Endothelial cell of umbilical vein (primary cell): ENCODE measurements at places on chromosomes 11 and 22.

DNA sequence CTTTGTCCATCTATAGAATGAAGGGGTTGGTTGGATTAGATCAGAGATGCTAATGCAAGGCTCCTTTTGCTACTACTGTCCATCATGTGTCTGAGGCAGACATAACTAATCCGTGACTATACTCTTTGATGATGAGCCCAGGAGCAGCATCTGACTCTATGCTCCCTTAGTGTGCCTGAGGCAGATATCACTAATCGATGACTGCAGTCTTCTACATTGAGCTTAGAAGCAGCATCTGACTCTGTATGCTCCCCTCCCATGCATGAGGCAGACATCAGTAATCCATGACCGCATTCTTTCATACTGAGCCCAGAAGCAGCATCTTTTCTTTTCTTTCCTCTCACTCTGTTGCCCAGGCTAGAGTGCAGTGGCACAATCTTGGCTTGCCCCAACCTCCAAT lies 4.2 kb downstream of the TCN2 start:
- no peak for DNase-seq

DNA sequence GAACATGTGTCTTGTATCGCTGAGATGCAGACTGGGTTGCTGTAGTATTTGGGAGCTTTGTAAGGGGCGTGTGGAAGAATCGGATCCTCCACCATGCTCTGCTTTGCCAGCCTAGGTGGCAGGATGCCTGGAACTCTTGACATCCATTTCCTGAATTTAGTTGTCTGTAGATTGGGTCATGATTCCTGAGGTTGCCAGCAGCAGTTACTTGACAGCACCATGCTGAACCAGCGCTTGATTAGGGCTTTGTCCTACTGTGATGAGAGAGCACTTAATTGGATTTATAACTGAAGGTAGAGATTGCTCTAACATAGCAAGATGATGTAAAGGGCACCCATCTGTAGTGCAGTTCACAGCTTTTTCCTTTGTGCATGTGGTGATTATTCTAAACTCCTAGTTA lies 75.6 kb upstream of the HORMAD2 start:
- peak; percentile 18 for DNase-seq

DNA sequence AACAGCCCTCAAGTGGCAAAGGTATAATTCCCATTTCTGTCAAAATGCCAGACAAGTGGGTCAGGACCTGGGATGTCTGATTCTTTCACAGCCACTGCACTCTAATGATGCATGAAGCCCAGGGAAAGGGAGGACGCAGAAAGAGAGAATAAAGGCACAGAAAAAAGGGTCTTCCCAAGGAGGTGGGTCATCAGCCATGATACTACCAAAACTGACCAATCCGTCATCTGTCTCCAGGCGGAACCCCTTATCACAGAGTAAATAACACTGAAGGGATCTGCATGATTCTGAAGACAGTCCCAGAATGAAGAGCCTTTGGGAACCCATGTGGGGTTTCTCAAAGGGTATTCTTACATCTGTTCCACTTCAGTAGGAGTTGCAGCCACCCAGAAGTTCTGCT lies 73.8 kb upstream of the OPCML start:
- DNase-seq = no peak

GRCh38 chr22:50218153-50218995 lies 17.6 kb downstream of the SELENOO start:
- no peak for DNase-seq

GRCh38 chr11:86801364-86801763 lies 1.0 kb downstream of the PRSS23 start:
- DNase-seq = peak; percentile 49

DNA sequence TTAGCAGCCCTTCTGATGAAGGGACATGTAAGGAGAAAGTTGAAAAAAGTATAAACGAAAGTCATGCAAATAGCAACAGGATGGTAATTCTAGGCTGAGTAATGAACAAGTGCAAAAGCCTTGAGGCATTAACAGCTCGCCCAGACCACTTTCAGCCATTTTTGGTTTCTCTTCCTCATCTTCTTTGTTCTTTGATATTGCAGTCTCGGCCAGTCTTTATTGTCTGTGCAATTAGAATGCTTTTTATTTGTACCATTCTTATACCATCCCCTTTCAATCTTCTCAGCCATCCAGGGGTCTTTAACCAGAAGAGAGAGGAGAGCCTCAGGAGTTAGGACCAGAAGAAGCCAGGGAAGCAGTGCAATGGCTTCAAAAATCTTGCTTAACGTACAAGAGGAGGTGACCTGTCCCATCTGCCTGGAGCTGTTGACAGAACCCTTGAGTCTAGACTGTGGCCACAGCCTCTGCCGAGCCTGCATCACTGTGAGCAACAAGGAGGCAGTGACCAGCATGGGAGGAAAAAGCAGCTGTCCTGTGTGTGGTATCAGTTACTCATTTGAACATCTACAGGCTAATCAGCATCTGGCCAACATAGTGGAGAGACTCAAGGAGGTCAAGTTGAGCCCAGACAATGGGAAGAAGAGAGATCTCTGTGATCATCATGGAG lies 7.3 kb downstream of the TRIM34 start:
- DNase-seq = no peak

DNA sequence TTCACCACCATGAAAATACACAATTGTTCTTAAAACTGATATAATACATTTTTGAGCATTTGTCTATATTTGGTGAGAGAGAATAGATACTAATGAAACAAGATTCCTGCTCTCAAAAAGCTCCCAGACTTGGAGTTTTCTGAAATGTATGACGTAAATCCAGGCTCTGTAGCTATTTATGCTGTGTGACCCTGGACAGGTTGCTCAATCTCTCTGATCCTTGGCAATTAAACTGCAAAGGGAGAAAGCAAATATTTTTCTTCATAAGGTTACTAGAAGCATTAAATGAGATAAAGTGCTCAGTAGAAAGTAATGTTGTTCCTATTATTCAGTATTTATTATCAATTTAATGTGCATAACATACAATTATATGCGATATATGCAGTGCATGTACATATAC lies 42.5 kb downstream of the SVIP start:
- DNase-seq = no peak

GRCh38 chr11:18455686-18456372 lies at the start of gene LDHAL6A:
LDHAL6A (plus strand) TSS chr11:18455856; CDS start chr11:18456681, 825 bp downstream.
- no peak for DNase-seq

GRCh38 chr11:64132191-64132771 lies 33.6 kb downstream of the MACROD1 start:
- DNase-seq = no peak

DNA sequence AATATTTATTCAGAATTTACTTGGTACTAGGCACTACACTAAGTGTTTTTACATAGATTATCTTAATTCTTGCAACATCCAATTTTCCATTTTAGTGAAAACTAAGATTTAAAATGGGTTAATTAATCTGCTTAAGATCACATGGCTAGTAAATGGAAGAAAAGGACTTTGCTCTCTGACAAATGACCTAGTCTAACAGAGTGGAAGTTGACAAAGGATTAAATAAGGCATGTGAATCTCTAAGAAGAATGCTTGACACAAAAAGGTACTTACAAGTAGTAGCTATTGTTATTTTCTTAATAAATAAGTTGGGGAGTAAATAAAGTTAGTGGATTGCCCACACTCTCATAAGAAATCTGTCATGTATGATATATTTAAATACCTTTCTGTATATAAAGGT lies 584.8 kb downstream of the DLG2 start:
- no peak for DNase-seq

- no peak for DNase-seq
These were observed 29.6 kb upstream of the OR5P2 start for GRCh38 chr11:7826324-7826723.

DNA sequence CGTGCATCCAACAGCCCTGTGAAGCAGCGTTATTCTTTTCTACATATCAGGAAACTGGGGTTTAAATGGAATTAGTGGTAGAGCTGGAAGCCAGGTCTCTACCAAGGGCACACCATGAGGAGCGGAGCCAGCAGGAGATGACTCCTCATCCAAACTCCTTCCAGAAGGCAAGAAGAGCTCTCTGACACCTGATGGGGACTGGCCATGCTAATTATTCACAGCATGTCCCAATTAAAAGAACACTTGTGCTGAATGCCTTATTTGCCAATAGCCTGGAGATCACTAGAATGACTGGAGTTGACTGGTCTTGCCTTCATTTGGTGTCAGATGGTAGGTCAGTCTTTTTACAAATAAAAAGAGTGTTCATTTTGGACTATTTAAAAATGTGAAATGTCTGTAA lies 32.9 kb upstream of the SLN start:
- no peak for DNase-seq

DNA sequence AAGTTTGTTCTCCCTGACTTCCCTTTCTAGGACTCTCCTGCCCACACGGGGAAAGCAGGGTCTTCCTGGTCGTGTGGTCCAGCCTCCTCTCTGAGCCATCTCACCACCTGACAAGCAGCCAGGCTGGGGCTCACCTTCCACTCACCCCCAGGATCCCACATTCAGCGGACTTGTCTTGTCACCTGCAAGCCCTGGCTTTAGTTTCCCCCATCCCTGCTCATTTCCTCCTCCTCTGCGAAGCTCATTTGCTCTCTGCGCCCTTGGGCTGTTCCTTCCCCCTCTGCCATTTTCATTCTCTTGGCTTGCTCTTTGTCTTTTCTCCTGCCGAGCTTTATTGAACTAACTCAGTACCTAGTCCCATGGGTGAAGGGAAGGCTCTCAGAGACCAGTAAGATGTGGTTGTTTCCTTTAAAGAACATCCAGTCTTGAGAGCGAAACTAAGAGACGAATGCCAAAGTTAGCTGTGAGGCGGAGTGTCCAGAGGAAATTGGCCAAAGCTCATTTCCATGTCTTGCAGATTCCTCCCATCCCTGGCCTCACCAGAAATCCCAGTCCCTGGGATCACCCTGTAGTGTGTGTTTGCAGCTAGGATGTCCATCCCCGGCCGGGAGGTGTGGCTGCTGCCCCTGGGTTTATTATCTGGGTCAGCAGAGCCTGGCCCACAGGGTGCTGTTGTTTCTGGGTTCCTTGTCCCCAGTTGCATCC lies 2.0 kb downstream of the ST14 start:
- no peak for DNase-seq

GRCh38 chr11:129273944-129274711 lies 82.0 kb upstream of the ARHGAP32 start:
- DNase-seq = no peak

- peak; percentile 11 for DNase-seq
These were observed 58.4 kb upstream of the GAB2 start for GRCh38 chr11:78476066-78476465.

GRCh38 chr11:1563697-1564534 lies 8.2 kb downstream of the DUSP8 start:
- DNase-seq = no peak

DNA sequence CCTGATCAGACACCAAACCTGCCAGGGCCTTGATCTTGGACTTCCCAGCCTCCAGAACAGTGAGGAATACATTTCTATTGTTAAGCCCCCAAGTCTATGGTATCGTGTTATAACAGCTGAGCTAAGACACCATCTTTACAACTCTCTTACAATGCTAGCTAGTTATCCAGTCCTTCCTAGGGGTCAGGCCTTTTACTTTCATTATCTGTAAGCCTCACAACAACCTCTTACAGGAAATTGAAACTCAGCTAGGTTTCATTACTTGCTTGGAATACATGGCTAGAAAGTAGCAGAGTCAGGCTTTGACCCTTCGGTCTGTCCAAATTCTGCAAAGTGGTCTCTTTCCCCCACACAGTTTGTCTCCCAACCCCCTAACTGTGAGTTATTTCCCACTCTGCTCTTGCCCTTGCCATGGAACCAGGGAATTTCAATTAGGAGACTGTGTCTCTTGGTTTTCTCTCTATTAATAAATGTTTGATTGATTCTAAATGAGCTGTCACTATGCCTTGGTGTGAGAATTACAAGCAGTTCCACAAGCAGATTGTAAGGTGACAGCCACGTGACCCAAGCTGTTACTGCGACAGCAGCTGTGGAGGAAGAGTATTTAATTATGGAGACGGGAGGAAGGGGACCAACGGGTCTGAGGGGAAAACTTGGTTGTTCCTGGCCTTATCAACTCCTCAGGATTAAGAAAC lies 38.4 kb upstream of the CLMP start:
- DNase-seq = no peak

GRCh38 chr22:42962295-42963230 lies 52.4 kb downstream of the PACSIN2 start:
- DNase-seq = no peak

DNA sequence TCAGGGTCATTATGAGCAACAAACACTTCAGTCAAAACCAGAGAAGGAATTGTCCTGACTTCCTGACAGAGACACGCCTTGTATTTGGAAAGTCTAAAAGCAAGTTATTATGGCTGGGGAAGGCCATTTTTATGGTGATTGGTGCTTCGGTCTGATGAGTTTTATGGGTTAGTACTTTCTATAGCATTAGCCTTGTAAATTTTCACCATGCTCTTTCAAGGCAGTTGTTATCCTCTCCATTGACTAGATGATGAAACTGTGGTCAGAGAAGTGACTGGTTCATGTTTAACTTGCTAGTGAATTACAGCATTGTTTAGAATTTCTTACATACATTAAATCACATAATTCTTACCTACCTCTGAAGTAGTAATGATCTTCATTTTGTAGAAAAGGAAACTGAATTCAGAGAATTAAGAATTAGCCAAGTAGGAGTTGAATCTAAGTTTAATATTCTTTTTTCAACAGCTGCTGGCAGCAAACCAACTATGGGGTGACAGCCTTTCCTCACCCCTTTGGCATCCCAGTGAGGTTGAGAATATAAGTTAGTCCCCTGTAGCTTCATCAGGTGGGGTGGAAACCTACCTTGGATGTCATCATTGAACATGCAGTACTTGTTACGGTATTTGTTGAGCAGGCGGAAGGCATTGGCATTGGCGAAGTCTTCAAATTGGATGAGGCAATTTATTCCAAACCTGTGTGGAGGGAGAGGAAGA lies 90.0 kb downstream of the CCDC81 start:
- no peak for DNase-seq

DNA sequence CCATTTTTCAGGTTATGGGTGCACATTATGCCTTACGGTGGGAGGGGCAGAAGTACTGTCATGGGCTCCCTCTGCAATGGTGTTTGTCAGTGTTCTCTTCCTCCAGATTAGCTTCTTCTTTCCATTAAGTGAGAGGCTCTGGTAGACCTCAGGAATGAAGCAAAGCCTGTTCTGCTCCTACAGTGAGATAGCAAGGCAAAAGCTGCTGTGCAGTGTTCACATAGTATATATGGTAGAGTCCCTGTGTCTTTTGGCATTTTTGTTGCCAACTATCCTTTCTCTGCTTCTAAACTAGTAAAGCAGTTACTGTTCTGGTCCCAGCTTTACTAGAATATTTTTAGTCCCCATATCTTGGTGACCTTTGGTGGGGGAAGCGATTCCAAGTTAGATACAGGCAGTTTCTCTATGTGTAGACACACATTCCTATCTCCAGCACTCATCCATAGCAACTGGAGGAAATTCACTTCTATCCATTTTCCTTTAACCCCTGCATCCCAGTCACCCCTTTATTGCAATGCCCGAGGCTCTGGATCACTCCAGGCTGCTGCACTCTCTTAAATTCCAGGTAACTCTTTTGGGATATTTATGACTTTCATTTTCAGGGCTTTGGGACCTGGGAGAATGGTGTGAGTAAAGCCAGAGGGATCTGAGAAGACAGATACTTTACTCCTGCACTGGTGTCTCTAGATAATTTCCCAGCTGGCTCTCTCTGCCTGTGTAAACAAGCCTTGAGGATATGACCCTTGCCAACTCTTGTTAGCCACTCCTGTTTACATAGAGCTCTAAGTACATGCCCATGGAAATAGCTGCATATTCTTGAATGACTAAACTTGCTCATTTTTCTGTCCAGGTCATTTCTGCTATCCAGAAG lies 3.9 kb upstream of the TRIM34 start:
- DNase-seq = peak; percentile 95
